ENCODE measurements at places on chromosomes 13 and 19. TPM values are rescaled to one million over a fixed set of nuclear protein-coding genes. Genes with fewer than 3 reads are reported as not detected.

The SGCG gene
- total RNA-seq = 0.29 TPM

- DNase-seq = no peak
- peak overlapping the region; percentile 95 for H3K4me3 ChIP-seq
- H3K4me1 ChIP-seq = no peaks in the 10 kb centered on the region
- H3K27ac ChIP-seq = peak overlapping the region; percentile 99
- no peaks in the 10 kb centered on the region for H3K36me3 ChIP-seq
Measured at GRCh38 chr13:44578067-44578400, 1.9 kb upstream of the TSC22D1 start.

DNA sequence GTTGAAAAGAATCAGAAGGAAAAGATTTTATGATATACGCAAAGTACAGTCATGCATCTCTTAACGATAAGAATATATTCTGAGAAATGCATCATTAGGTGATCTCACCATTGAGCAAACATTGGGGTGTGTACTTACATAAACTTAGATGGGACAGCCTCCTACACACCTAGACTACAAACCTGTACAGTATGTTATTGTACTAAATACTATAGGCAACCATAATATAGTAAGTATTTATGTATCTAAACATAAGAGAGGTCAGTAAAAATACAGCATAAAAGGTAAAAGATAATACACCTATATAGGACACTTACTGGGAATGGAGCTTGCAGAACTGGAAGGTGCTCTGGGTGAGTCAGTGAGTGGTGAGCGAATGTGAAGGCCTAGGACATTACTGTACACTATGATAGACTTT lies 254.6 kb downstream of the SPRY2 start:
- no peak overlapping the region for H3K4me3 ChIP-seq
- no peak for DNase-seq
- no peaks in the 10 kb centered on the region for H3K27me3 ChIP-seq
- H3K36me3 ChIP-seq = no peaks in the 10 kb centered on the region

The RASIP1 gene
- total RNA-seq = 7.7 TPM

- H3K27me3 ChIP-seq = no peaks in the 10 kb centered on the region
- no peak overlapping the region for H3K4me3 ChIP-seq
- no peaks in the 10 kb centered on the region for H3K36me3 ChIP-seq
- no peaks in the 10 kb centered on the region for H3K4me1 ChIP-seq
Measured at GRCh38 chr13:74158028-74158427, 23.8 kb upstream of the KLF12 start.

GRCh38 chr13:74922963-74923362 lies 559.0 kb downstream of the TBC1D4 start:
- H3K27me3 ChIP-seq = no peaks in the 10 kb centered on the region
- DNase-seq = no peak
- no peaks in the 10 kb centered on the region for H3K36me3 ChIP-seq
- no peak overlapping the region for H3K4me3 ChIP-seq
- no peaks in the 10 kb centered on the region for H3K4me1 ChIP-seq

DNA sequence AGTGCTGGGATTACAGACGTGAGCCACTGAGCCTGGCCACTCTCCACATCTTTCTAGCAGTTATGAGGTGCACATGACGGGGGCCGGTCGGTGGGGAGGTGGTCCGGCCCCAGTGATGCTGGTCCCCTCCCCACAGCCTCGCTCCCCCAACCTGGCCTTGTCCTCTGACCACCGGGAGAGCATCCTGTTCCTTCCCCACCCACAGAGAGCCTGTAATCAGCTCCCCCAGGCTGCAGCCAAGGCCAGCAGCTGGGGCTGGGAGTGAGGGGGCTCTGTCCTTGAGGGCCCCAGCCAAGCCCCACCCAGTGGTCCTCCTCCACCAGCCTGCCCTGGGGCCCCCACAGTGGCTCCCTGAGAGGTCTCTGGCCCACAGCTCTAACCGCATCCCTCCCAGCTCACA lies 3.0 kb upstream of the INSL3 start:
- H3K36me3 ChIP-seq = no peaks in the 10 kb centered on the region
- H3K27ac ChIP-seq = no peak overlapping the region
- no peaks in the 10 kb centered on the region for H3K27me3 ChIP-seq
- DNase-seq = no peak

GRCh38 chr13:102191951-102192502 lies 209.8 kb downstream of the FGF14 start:
- H3K4me1 ChIP-seq = no peaks in the 10 kb centered on the region
- no peaks in the 10 kb centered on the region for H3K36me3 ChIP-seq
- H3K27ac ChIP-seq = no peak overlapping the region
- H3K4me3 ChIP-seq = no peak overlapping the region
- H3K27me3 ChIP-seq = no peaks in the 10 kb centered on the region

The DMKN gene
- 135 TPM for total RNA-seq

The DLEU7 gene
- total RNA-seq = 0.48 TPM

DNA sequence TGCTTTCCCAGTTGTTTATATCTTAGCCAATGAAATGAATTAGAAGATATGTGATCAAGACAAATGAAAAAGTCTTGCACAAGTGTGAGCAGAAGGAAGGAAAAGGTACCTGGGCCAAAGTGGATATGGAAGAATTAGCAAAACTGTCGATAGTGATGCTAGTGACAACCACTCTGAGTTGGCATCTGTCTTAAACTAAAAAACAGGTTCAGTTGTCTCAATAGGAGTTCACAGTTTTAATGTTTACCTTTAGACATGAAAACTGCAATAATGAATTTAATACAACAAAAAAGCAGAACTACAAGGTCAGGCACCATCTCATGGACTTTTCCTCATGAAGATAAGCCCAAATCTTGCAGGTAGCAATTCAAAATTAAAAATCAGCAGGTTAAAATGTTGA lies 688.5 kb downstream of the EFNB2 start:
- no peaks in the 10 kb centered on the region for H3K36me3 ChIP-seq
- H3K27me3 ChIP-seq = no peaks in the 10 kb centered on the region
- DNase-seq = no peak
- no peak overlapping the region for H3K4me3 ChIP-seq

- H3K4me1 ChIP-seq = no peaks in the 10 kb centered on the region
- H3K4me3 ChIP-seq = no peak overlapping the region
- no peaks in the 10 kb centered on the region for H3K27me3 ChIP-seq
- DNase-seq = no peak
- no peaks in the 10 kb centered on the region for H3K36me3 ChIP-seq
Measured at GRCh38 chr13:58025821-58026220, 394.3 kb downstream of the PCDH17 start.

- no peak overlapping the region for H3K4me3 ChIP-seq
- DNase-seq = no peak
- no peaks in the 10 kb centered on the region for H3K36me3 ChIP-seq
- no peaks in the 10 kb centered on the region for H3K27me3 ChIP-seq
- no peak overlapping the region for H3K27ac ChIP-seq
- H3K4me1 ChIP-seq = peaks cover 6% of the 10 kb centered on the region
Measured at GRCh38 chr13:47934371-47934770, 66.7 kb downstream of the SUCLA2 start.

DNA sequence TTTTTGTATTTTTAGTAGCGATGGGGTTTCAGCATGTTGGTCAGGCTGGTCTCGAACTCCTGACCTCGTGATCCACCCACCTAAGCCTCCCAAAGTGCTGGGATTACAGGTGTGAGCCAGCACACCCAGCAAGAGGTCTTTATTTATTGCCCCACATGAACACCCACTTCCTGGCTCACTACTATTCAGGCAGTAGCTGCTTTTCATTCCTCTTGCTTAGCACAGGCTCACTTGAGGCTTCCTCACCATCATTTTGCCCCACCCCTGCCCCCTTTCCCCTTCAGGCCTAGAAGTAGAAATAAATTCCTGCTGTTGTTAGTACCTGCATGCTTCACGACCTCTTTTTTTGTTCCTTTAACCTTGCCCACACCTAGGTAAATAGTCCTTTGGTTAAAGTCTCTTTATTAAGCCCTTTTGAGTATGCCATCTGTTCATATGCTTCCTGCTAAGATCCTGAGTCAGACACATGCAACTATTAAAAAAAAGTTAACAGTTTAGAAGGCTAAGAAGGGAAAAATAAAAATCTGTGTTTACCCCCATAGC lies 33.5 kb upstream of the ITM2B start:
- H3K4me3 ChIP-seq = no peak overlapping the region
- H3K27me3 ChIP-seq = no peaks in the 10 kb centered on the region
- DNase-seq = no peak

DNA sequence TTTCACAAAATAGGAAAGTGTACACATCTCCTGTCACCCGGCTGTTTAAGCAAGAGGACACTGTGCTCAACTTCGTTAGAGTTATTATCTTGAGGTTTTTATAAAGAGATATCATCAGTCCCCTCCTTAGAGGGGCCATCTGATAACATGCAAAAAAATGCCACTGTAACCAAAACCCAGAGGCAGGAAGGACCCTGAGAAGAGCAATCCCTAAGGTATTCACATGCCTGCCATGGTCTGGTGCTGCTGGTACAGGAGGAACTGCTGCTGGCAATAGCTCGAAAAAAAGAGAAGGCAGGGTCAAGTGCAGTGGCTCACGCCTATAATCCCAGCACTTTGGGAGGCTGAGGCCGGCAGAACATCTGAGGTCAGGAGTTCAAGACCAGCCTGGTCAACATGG lies 12.8 kb upstream of the CEACAM3 start:
- no peaks in the 10 kb centered on the region for H3K4me1 ChIP-seq
- no peak for DNase-seq
- H3K4me3 ChIP-seq = no peak overlapping the region
- no peak overlapping the region for H3K27ac ChIP-seq

GRCh38 chr13:98350746-98351330 lies 173.8 kb upstream of the RNF113B start:
- no peaks in the 10 kb centered on the region for H3K27me3 ChIP-seq
- no peaks in the 10 kb centered on the region for H3K4me1 ChIP-seq

- no peaks in the 10 kb centered on the region for H3K27me3 ChIP-seq
- no peaks in the 10 kb centered on the region for H3K4me1 ChIP-seq
- no peak overlapping the region for H3K27ac ChIP-seq
- no peak for DNase-seq
Measured at GRCh38 chr13:41813426-41813825, 147.5 kb downstream of the VWA8 start.

The ZNF285 gene
- total RNA-seq = 1.6 TPM

GRCh38 chr13:33394294-33394932 lies 108.9 kb upstream of the STARD13 start:
- no peaks in the 10 kb centered on the region for H3K36me3 ChIP-seq
- no peaks in the 10 kb centered on the region for H3K27me3 ChIP-seq
- no peaks in the 10 kb centered on the region for H3K4me1 ChIP-seq
- H3K4me3 ChIP-seq = no peak overlapping the region
- DNase-seq = no peak
- no peak overlapping the region for H3K27ac ChIP-seq

- no peaks in the 10 kb centered on the region for H3K36me3 ChIP-seq
- no peak overlapping the region for H3K27ac ChIP-seq
- H3K4me3 ChIP-seq = no peak overlapping the region
- DNase-seq = no peak
- no peaks in the 10 kb centered on the region for H3K27me3 ChIP-seq
- H3K4me1 ChIP-seq = no peaks in the 10 kb centered on the region
Measured at GRCh38 chr19:44734357-44734756, 14.2 kb upstream of the BCL3 start.

DNA sequence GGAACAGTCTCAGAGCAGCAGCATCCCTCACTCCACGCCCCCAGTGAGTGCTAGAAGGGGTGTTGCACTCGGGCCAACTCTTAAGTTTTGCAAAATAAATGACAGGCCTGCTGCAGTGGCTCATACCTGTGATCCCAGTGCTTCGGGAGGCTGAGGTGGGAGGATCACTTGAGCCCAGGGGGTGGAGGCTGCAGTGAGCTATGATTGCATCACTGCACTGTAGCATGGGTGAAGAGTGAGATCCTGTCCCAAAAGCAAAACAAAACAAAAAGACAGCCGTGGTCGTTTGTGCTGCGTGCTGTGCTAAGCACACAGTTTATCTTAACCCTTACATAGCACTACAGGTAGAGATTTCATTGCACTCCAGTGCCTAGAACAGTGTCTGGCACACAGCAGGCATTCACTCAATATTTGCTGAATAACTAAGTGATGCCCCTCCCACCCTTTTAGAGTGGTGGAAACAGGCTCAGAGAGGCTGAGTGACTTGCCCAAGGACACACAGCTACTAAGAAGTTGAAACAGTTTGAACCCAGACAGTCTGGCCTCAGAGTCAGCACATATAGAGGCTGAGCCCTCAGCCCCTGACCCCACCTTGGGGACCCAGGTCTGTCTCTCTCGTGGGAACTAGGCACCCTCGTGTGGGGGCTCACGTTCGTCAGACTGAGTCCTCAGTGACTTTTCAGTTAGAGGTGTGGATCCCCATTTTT lies 18.3 kb downstream of the KCNC3 start:
- H3K4me3 ChIP-seq = no peak overlapping the region
- no peak overlapping the region for H3K27ac ChIP-seq
- H3K36me3 ChIP-seq = no peaks in the 10 kb centered on the region
- no peak for DNase-seq
- H3K27me3 ChIP-seq = peaks cover 47% of the 10 kb centered on the region

GRCh38 chr13:43924549-43925245 lies 45.0 kb downstream of the LACC1 start:
- H3K4me3 ChIP-seq = no peak overlapping the region
- DNase-seq = no peak
- no peaks in the 10 kb centered on the region for H3K27me3 ChIP-seq
- H3K36me3 ChIP-seq = no peaks in the 10 kb centered on the region
- no peaks in the 10 kb centered on the region for H3K4me1 ChIP-seq

The PRTN3 gene
- total RNA-seq = 1.1 TPM

The CXCL17 gene
- total RNA-seq = 2.2 TPM

The IL17D gene
- 2.0 TPM for total RNA-seq

DNA sequence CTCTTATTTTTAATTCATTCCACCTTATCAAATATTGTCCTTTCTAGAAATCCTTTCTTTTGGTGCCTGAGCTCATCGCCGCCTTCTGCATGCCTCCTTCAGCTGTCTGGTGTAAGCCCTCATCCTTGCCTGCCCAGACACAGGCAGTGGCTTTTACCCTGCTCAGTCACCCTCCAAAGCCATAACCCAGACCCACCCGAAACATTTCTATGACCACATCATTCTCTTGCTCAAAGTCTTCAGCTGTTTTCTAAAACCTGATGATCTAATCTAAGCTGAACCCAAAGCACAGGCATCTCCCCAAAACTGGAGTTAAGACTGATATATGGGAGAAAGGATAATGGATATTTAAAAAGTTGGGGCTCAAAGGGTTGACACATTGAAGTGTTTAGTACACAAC lies 753.7 kb upstream of the SGCG start:
- H3K27ac ChIP-seq = no peak overlapping the region
- H3K27me3 ChIP-seq = no peaks in the 10 kb centered on the region
- no peaks in the 10 kb centered on the region for H3K4me1 ChIP-seq
- no peak overlapping the region for H3K4me3 ChIP-seq
- H3K36me3 ChIP-seq = no peaks in the 10 kb centered on the region

Data from breast epithelium (tissue), 4 donors.